CD4-positive, alpha-beta T cell treated with Interleukin-17A for 4 hours (primary cell): ENCODE measurements at places on chromosomes 1 and 21.
A peak's percentile ranks its signal among the peaks of the same experiment; 100 is the strongest.

DNA sequence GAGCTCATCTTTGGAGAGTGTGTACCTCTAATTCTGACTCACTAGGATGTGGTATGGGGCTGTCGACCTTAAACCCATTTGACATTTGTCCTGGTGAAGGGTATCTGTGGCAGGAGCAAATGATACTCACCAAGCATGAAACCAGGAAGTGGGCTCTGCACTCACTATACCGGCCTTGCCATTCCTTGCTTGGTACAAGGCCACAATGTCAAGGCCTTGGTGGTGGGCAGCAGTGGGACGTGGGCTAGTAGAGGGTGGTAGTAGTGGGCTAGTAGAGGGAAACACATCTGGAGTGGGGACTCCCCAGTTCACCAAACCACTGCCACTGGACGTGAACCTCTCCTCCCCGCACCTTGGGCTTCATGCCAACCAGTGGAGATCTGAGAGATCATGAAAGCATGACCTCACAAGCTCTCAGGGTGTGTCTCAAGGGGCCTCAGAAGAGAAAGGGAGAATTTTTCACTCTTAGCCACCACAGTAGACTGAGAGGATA lies 11.5 kb downstream of the TNFSF4 start:
- DNase-seq: no peak

DNA sequence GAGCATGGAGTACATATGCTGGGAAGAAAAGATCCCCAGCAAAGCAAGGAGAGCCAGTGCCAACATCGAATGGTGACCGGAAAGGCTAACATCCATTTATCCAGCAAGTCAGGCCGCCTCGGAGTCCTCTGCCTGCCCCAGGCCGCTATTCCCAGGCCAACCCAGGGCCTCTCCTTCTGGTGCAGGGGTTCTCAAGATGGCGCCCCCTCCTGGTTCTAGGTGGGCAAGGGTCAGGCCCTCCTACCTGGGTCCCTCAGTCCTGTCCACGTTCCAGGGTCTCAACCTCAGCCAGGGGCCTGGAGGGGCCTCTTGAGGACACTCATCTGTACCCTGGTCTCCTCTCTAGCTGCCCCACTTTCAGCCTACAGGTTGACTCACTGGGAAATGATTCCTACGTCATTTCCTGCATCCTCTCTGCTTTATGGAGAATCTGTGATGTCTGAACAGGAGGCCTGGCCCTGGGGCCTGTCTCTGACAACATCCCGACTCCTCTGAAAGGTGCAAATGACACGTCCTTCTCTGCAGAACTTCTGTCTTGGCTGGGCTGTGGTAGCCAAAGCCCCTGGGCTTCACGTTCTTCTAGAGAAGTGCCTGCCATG lies 145.3 kb downstream of the PSMG1 start:
- no peak for DNase-seq

- DNase-seq: no peak
These were observed 45.2 kb upstream of the HAO2 start for GRCh38 chr1:119323216-119323982.

DNA sequence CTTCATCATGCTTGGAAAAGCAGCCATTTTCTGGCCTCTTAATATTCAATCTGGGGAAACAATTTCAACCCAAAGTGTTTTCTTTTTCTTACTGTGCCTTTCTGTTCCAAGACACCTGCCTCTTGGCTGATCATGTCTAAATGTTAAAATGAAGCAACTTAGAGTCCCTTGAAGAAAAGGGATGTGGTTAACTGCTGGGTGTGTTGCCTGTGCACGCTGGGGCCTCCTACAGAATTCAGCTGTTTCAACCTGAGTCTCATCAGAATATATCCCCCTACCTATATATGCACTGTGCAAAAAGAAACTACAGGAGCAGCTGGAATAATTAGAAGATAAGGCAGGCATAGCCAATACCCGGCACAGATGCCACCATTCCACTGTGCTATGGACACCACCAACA lies 222.0 kb downstream of the OMA1 start:
- DNase-seq: peak; percentile 21

GRCh38 chr1:181936269-181936668 lies 125.2 kb downstream of the ZNF648 start:
- DNase-seq: no peak

- peak; percentile 47 for DNase-seq
These were observed 2.8 kb downstream of the LAPTM5 start for GRCh38 chr1:30754684-30755171.

- DNase-seq: no peak
These were observed at the start of gene PLEKHA6 for GRCh38 chr1:204359474-204360255. Gene PLEKHA6, minus strand, starts transcription at chr1:204359929. Its CDS starts 86,202 bp downstream, at chr1:204273727.

- DNase-seq: peak; percentile 14
These were observed 201.5 kb downstream of the S1PR1 start for GRCh38 chr1:101438359-101438758.

DNA sequence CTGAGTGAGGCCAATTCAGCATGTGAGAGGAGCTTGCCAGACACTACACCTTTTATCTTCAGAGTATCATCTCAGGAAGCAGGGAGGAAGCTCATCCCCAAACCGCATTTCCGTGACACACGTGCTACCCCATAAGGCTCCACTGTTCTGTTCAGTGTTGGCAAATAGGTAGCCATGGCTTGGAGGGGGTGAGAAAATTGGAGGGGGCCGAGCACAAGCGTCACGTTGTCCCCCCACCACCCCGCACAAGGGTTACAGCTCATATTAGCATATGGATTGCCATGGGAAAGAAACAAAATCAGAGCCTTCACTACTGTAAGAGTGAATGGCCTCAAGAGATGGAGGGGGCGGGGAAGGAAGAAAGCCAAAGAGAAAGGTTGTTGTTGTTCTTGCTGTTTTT lies 46.7 kb downstream of the OLIG1 start:
- peak; percentile 51 for DNase-seq

DNA sequence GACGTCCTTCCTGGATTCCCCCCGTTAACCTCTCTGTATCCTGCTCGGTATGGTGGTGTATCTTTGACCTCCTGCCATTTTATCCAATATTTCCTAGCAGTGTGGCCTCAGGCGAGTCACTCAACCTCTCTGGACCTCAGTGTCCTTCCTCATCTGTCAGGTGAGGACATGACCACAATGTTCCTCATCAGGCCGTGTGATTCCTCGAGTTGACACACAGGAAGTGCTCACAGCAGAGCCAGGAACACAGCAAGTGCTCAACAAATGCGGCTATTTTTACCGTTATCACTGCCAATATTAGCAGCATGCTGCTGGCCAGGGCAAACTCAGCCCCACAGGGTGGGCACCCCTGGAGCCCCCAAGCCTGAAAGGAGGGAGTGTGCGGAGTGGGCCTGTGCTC lies 450.2 kb downstream of the KIF26B start:
- no peak for DNase-seq

DNA sequence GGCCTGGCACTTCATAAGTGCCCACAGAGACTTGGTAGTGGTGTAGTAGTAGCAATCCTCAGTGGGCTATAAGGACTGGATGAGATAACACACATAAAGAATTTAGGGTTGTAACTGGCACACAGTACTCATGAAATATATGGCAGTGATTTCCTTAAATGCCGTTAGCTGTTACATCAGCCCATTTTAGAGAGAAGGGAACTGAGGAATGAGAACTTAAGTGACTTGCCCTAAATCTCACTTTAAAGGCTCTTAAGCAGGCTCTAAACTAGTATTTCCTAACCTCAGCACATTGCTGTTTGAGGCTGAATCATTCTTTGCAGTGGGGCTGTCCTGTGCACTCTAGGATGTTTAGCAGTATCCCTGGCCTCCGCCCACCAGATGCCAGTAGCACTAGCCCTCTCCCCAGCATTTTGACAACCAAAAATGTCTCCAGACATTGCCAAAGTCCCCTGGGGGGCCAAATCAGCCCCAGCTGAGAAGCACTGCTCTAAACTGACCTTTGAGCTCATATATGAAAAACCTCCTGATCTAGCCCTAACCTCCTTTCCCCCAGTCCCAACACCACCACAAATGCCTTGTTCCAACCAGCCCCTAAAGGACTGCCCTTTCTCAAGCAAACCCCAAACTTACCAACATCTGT lies 11.6 kb downstream of the CAMK2N1 start:
- DNase-seq: no peak

DNA sequence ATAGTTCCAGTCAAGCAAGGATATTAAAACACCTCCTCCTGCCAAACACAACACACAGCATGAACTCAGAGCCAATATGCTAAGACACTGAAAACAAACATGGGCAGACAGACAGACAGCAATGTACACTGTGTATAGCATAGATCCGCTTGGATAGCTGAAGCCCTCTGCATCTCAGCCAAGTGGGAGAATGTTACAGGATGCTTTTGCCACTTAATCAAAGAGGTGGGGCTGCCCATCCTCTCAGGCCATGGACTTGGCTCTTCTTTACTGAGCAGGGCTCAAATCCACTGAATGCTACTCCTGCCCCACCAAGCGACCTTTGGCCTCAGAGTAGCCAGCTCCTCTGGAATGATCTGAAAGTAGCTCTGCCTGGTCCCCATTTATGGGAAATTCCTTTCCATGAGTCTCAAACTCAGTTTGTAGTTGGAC lies 64.7 kb upstream of the NGF start:
- DNase-seq: no peak

DNA sequence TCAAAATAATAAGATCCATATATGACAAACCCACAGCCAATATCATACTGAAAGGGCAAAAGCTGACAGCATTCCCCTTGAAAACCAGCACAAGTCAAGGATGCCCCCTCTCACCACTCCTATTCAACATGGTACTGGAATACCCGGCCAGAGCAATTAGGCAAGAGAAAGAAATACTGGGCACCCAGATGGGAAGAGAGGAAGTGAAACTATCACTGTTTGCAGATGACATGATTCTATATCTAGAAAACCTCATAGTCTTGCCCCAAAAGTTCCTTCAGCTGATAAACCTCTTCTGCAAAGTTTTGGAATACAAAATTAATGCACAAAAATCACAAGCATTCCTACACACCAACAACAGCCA lies 442.7 kb downstream of the PTBP2 start:
- no peak for DNase-seq

GRCh38 chr1:113903501-113904292 lies 902 bp downstream of the AP4B1 start:
- peak; percentile 14 for DNase-seq

DNA sequence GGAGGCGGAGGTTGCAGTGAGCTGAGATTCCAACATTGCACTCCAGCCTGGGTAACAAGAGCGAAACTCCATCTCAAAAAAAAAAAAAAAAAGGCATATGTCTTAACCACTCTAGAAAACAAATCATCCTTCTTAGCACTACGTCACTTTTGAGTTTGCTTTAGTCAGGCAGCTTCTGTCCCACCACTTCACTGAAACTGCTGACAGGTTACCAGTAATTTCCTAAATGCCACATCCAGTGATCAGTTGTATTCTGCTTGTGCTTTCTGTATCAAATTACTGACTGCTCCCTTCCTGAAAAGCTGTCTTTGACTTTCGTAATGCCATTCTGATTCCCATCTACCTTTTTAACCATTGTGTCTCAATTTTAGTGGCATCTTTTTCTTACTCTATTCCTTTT lies 21.7 kb downstream of the RCOR3 start:
- no peak for DNase-seq

DNA sequence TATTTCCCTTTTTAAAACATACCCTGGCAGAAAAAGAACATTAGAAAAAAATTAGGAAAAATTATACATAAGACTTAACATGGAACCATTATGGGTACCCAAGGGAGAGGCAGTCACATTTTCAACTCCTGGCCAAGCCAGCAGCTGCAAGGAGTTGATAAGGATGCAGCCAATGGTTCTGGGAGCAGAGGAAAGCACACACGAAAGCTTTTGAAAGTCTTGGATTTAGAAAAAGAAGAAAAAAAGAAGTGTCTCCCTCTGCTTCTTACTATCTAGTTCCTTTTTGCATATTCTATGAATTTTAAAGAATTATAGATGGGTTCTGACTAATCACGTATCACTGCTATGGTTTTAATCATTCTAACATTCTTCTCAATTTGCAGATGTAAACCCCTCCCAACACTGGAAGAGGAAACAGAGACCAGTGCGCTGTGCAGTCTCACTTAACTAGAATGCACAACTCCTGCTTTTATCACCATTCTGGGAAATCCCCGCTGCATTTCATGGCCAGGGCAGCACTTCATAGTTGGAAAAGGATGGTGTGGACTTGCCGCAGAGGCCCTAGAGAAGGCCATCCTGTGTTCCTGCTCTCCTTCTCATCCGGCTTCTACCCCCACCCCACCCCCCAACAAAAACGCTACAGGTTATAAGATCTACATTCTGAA lies 2.7 kb upstream of the CD58 start:
- DNase-seq: no peak

- DNase-seq: peak; percentile 83
These were observed 36.0 kb upstream of the IL19 start for GRCh38 chr1:206734499-206735142.

GRCh38 chr1:14939527-14940284 lies 213.8 kb upstream of the TMEM51 start:
- no peak for DNase-seq

DNA sequence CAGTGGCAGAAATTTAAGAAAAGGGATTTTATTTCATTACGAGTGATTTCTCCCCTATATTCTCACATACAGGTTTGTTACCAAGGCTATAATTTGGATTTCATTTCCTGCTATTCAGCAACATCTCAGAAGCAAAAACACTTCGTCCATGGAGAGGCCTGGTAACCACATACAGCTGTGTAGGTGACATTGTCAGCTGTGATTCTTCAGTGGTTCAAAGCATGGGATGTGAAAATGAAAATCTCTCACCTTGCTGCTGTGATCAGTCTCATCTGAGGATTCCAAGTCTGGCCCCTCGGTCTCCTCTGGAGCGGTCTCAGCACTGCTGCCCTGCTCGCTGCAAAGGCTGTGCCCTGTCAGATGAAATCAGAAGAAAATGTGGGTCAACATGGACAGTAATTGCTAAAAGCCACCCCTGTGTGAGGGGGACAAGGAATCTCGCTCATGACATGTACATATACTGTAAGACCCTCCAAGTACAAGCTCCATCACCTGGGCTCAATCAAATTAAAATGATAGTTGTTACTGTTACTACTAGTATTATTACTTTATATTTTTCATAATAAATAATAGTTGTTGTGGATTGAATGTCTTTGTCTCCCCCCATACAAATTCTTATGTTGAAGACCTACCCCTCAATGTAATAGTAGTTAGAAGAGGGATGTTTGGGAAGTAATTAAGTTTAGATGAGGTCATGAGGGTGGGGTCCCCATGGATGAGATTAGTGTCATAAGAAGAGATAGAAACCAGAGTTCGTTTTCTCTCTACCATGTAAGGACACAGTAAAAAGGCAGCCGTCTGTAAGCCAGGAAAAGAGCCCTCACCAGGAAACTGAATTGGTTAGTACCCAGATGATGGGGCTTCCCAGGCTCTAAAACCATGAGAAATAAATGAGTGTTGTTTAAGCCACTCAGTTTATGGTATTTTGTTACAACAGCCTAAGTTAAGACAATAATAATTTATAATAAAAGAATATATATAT lies 126.7 kb upstream of the KRTAP19-8 start:
- no peak for DNase-seq

GRCh38 chr1:208300084-208300770 lies 56.0 kb upstream of the PLXNA2 start:
- DNase-seq: no peak

DNA sequence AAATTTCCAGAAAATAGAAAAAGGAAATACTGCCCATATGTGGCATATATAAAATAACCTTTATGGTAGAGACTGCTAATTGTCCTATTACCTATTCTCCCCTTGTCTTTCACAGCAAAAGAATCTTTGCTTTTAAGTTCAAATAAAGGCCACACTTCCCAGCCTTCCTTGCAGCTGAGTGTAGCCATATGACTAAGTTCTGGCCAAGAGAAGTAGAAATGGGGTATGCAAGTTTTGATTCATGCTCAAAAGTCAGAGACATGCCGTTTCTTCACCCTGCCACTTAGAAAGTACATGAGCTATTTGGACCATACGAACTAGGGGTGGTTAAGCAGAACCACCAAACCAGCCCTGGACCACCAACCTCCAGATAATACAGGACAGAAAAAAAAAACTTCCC lies 18.3 kb upstream of the S100A2 start:
- DNase-seq: no peak

- DNase-seq: no peak
These were observed 18.1 kb downstream of the GALNT2 start for GRCh38 chr1:230085178-230085515.
